ENCODE measurements at places on chromosomes 1 and 21. TPM values are rescaled to one million over a fixed set of nuclear protein-coding genes. Genes with fewer than 3 reads are reported as not detected.

ARF1 gene
- 310 TPM for total RNA-seq

DNA sequence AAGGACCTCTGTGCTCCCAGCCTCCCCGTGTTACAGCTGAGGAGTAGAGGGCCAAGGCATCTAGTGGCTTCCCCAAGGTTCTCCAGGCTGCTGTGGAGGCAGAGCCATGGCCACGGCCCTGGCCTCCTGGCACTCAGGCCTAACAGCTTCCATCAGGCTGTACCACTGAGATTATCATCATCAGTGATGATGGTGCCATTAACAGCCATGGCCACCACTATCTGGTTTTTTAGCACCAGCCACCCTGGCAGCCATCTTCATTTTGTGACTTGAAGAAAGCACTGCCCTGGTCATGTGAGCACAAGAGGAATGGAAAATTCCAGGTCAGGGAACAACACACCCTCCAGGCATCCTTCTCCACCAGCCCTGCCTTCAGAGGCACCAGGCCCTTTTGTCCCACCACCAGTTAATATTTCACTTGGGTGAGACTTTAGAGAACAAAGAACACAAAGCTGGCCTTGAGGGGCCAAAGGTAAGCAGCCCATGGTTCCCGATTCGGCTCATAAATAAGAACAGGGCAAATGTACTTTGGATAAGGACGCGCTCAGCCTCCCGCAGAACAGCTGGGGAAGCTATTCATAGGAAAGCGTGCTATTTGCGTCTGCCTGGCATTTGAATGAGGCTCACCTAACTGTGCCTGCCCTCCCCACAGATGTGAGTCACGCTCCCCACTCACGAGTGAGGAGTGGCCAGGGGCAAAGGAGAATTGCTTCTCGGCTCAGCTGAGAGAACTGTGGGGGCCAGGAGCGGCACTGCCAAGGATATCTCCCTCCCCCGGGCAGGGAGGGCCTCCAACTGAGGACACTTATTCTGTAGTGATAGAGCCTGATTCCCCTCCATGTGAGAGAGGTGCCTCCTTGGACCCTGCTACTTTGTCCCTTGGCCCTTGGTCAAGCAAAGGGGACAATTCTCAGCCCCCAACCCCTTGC, 95.6 kb downstream of the CD58 start:
- no peaks in the 10 kb centered on the region for H3K27me3 ChIP-seq
- no peak for DNase-seq
- H3K4me1 ChIP-seq: peaks cover 1% of the 10 kb centered on the region
- no peak overlapping the region for H3K27ac ChIP-seq
- no peaks in the 10 kb centered on the region for H3K36me3 ChIP-seq
- H3K4me3 ChIP-seq: no peak overlapping the region

GRCh38 chr1:52899445-52899894, 22.1 kb downstream of the ECHDC2 start:
- H3K27ac ChIP-seq: no peak overlapping the region
- H3K4me3 ChIP-seq: no peak overlapping the region
- H3K27me3 ChIP-seq: no peaks in the 10 kb centered on the region
- peaks cover 2% of the 10 kb centered on the region for H3K4me1 ChIP-seq

GRCh38 chr1:230495891-230496385, 69.8 kb upstream of the PGBD5 start:
- H3K27ac ChIP-seq: no peak overlapping the region
- DNase-seq: no peak
- no peaks in the 10 kb centered on the region for H3K36me3 ChIP-seq

DNA sequence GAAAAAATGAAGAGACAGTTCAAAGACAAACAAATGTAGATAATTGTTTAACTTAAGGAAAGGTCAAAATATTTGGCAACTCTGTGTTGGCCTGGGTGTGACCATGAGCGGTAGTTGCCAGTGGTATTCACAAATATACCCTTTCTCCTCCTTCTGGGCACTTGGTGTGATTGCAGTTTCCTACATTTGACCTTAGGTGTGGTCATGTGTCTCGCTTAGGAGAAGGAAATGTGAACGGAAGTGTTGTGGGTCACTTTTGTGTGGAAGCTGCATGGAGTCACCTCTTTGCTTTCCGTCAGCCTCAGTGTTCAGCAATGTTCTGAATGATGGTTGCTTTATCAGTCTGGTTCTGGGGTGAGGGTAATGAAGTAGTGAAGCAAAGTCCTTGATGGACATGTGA, 3.4 kb upstream of the PCSK9 start:
- no peak overlapping the region for H3K27ac ChIP-seq
- no peaks in the 10 kb centered on the region for H3K36me3 ChIP-seq
- no peaks in the 10 kb centered on the region for H3K27me3 ChIP-seq
- H3K4me1 ChIP-seq: no peaks in the 10 kb centered on the region

ADGRL2 gene
- 61.6 TPM for total RNA-seq

GRCh38 chr1:27102707-27103468, 52.0 kb downstream of the SLC9A1 start:
- H3K4me1 ChIP-seq: peaks cover 4% of the 10 kb centered on the region
- no peaks in the 10 kb centered on the region for H3K27me3 ChIP-seq
- no peak overlapping the region for H3K4me3 ChIP-seq
- no peaks in the 10 kb centered on the region for H3K36me3 ChIP-seq
- peak; percentile 81 for DNase-seq

GRCh38 chr1:156283521-156283920, 604 bp upstream of the TMEM79 start:
- peaks cover 7% of the 10 kb centered on the region for H3K4me1 ChIP-seq
- H3K4me3 ChIP-seq: peak overlapping the region; percentile 81
- no peaks in the 10 kb centered on the region for H3K27me3 ChIP-seq
- no peak overlapping the region for H3K27ac ChIP-seq
- no peak for DNase-seq

DNA sequence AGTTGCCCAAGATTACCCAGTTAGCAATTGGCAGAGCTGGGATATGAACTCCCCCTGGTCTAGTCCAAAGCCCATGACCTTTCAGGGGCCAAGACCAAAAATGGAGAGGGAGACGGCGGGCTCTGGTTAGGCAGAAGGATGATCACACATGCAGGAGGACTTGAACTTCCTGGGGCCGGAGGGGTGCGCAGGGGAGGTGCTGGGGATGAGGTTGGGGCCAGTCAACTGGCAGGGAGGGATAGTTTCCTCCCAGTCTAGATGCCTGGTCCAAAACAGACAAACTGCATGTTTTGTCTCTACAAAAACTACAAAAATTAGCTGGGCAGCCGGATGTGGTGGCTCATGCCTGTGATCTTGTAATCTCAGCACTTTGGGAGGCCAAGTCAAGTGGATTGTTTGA, 78.1 kb downstream of the NKAIN1 start:
- H3K4me1 ChIP-seq: no peaks in the 10 kb centered on the region
- no peak overlapping the region for H3K4me3 ChIP-seq
- no peaks in the 10 kb centered on the region for H3K27me3 ChIP-seq
- DNase-seq: no peak
- no peaks in the 10 kb centered on the region for H3K36me3 ChIP-seq

FALEC gene
- total RNA-seq: not detected

DNA sequence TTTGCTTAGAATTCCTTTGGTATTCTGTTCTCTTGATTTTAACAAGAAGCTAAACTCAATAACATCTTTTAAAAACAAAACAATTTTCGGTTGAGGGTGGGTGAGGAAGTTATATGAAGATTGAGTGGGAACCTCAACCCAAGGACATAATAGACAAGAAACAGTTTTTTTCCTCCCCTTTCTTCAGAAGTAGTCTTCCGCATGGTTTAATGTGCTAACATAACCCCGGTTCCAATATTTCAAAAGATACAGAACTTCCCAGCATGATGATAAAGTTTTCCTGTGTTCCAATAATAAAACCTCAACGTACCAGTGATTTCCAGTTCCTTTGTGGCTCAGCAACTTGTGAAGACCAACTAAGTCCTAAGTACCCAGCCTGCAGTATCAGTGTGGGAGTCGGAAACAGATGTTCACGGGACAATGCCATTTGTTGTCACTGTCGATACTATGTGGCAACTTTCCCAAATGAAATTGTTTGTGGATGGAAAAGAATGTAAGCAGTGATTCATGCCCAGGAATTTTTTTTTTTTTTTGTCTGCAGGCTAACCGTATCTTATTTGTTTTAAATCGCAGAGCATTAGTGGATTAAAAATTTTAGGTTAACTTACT, 48.5 kb downstream of the NR5A2 start:
- no peaks in the 10 kb centered on the region for H3K27me3 ChIP-seq
- no peaks in the 10 kb centered on the region for H3K36me3 ChIP-seq
- no peak for DNase-seq
- H3K4me1 ChIP-seq: peaks cover 2% of the 10 kb centered on the region
- H3K4me3 ChIP-seq: no peak overlapping the region
- H3K27ac ChIP-seq: no peak overlapping the region

DNA sequence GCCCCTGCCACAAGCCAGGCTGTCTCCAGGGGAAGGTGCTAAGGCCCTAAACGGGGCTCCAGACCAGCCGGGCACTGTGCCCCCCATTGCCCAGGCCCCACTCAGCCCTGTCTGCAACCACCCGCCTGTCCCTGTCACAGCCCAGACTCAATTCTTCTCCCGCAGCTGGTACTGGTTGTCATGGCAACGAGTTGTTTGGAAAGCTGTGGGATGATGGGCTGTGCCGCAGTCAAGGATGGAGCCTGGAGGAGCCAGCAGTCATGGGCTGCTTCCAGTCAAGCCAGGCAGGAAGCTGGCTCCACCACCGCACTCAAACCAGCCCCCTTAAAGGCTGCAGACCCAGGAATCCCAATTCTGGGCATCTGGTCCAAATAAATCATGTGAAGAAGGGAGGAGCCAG, 4.2 kb downstream of the SPOCD1 start:
- DNase-seq: no peak
- no peak overlapping the region for H3K27ac ChIP-seq
- H3K4me3 ChIP-seq: no peak overlapping the region
- H3K36me3 ChIP-seq: no peaks in the 10 kb centered on the region

SLC1A7 gene
- total RNA-seq: not detected

VSIG8 gene
- total RNA-seq: not detected

DNA sequence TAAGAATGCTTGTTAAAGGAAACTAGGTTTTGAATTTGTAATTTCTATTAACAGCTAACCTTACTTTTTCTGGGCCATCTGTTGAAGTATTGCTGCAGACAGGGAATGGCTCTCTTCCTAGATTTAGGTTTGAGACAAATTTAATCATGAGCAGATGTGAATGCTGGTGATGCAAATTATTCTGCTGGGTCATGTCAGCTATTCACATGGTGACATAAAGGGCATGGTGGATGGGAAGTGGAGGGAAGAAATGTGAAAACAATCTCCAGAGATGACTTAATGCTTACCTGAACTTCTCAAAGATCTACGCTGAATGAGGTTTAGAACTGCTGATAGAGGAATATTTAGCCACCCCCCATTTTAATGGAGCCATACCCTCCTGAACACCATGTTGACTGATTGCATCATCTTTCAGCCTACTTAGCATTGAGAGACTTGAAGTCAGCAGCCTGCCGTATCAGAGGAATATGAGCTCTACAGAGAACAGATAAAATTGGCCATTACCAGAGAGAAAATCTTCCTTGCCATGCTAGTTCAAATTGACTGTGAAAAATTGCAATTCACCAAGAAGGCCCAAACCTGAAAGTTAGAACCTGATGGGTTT, 138.8 kb downstream of the HHAT start:
- H3K27ac ChIP-seq: no peak overlapping the region
- H3K27me3 ChIP-seq: no peaks in the 10 kb centered on the region
- no peak overlapping the region for H3K4me3 ChIP-seq

DNA sequence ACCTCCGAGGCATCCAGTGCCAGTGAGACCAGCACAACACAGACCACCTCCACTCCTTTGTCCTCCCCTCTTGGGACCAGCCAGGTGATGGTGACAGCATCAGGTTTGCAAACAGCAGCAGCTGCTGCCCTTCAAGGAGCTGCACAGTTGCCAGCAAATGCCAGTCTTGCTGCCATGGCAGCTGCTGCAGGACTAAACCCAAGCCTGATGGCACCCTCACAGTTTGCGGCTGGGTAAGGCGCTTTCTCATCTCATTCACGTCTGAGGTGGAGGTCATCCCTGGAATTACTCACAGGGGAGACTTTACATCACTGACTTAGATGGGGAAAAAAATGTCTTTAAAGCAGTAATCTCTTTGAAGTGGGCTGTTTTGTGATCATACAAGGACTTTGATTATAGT, 106.3 kb downstream of the CD247 start:
- H3K27ac ChIP-seq: no peak overlapping the region
- H3K36me3 ChIP-seq: no peaks in the 10 kb centered on the region
- DNase-seq: no peak

DNA sequence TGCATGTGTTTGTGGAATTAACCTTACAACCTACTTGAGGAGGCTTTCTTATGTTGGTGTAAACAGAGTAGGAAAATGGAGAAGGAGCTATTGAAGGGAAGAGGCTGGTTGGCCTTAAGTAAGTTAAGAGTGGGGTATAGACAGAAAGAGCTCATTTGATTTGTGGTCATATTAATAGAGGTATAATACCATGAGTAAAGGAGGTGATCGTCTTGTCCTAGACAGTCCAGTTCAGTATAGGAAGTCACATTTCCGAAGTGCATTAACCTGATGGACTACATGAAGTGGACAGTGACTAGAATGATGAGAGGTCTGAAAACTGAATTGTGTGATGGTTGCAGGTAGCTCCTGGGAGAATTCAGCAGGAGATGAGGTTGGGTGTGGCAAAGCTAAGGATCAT, 215.4 kb upstream of the ZC3H12A start:
- no peaks in the 10 kb centered on the region for H3K36me3 ChIP-seq
- H3K27ac ChIP-seq: no peak overlapping the region
- H3K4me3 ChIP-seq: no peak overlapping the region
- H3K4me1 ChIP-seq: no peaks in the 10 kb centered on the region

GRCh38 chr21:29228306-29228705, 70.4 kb upstream of the BACH1 start:
- H3K4me1 ChIP-seq: no peaks in the 10 kb centered on the region
- no peak overlapping the region for H3K27ac ChIP-seq
- DNase-seq: no peak
- H3K36me3 ChIP-seq: no peaks in the 10 kb centered on the region
- H3K4me3 ChIP-seq: no peak overlapping the region

SPATA17 gene
- 1.4 TPM for total RNA-seq

GRCh38 chr21:25994758-25995163, 175.8 kb downstream of the APP start:
- no peaks in the 10 kb centered on the region for H3K27me3 ChIP-seq
- no peaks in the 10 kb centered on the region for H3K4me1 ChIP-seq

NID1 gene
- 141 TPM for total RNA-seq

DNA sequence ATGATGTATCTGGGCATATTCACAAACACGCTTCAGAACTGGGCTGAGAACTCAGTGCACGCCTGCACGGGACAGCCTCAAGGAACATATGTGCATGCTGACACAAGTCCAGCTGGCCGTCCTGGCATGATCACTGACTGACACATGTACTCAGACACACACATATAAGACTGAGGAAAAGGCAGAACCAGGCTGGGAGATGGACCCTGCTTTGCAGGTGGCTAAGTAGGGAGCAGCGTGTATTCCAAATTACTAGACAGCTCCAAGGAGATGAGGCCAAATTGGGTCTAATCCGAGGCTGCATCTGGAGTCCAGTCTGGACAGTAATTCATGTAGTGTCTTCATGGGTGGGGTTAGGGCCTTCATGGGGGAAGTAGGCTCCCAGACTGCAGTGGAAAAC, 41.4 kb upstream of the GJB5 start:
- DNase-seq: no peak
- no peak overlapping the region for H3K4me3 ChIP-seq
- H3K27me3 ChIP-seq: no peaks in the 10 kb centered on the region
- H3K27ac ChIP-seq: no peak overlapping the region
- H3K4me1 ChIP-seq: no peaks in the 10 kb centered on the region

GRCh38 chr1:75067975-75068374, 66.2 kb upstream of the LHX8 start:
- no peak for DNase-seq
- no peak overlapping the region for H3K27ac ChIP-seq
- no peaks in the 10 kb centered on the region for H3K27me3 ChIP-seq
- H3K4me1 ChIP-seq: no peaks in the 10 kb centered on the region
- H3K4me3 ChIP-seq: no peak overlapping the region

GRCh38 chr1:163633366-163633765, 311.6 kb downstream of the NUF2 start:
- H3K36me3 ChIP-seq: no peaks in the 10 kb centered on the region
- H3K4me3 ChIP-seq: no peak overlapping the region
- no peaks in the 10 kb centered on the region for H3K27me3 ChIP-seq

Measured in ovary (tissue), 10 donors.